ENCODE measurements at places on chromosomes 7 and 10.
A peak's percentile ranks its signal among the peaks of the same experiment; 100 is the strongest.

DNA sequence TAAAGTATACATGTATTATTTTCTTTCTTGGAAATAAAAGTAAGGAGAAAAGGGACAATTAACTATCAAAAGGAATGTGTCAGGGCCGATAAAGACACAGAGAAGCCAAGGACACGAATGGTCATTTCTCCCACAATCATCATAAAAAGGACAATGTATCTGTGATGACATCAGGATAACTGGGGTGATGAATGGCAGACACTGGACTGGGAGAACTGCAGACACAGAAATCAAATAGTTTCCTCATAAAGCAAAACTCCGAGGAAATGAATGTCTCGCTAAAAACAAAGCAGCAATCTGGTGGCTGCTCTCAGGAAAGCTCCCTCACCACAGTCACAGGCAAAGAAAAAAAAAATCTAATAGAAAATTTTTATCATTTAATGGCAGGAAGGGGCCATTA is 69.3 kb upstream of the NPY start:
- DNase-seq: no peak

GRCh38 chr7:147721962-147722830 is 868.4 kb upstream of the C7orf33 start:
- no peak for DNase-seq

DNA sequence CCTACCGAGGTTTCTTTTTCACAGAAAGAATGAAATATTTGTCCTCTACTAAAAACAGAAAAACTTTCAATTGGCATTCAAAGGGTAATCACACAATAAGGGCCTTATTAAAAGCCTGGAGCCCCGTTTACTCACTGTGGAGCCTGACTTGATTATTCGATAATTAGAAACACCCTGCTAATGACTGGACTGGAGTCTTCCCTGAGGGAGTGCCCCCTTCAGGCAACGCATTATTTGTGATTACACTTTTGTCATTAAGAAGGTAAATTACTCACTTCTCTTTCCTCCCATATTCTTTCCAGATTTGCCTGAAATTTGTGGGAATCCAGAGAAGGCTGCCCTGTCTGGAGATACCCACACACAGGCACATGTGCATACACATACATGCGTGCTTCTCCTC is 444.2 kb upstream of the NPVF start:
- no peak for DNase-seq

- no peak for DNase-seq
Observed at GRCh38 chr10:22103701-22104470, 100.4 kb upstream of the DNAJC1 start.

DNA sequence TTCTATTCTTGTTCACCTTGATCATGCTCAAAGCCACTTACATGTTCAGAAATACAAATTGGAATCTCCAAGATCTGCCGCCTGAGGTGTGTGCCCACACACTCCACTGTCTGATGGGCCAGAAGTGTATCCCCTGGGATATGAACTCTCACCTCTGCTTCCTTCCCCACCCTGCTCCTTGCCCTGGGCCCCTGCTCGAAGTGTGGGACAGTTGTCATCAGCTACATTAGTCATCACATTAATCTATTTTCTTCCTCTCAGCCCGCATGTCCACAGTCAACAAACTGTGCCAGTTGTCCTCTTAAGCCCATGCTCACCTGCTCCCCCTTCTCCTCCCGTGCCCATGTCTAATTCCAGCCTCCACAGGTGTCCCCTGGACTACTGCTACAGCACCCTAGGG is 154.7 kb downstream of the PTPN20 start:
- DNase-seq: no peak

DNA sequence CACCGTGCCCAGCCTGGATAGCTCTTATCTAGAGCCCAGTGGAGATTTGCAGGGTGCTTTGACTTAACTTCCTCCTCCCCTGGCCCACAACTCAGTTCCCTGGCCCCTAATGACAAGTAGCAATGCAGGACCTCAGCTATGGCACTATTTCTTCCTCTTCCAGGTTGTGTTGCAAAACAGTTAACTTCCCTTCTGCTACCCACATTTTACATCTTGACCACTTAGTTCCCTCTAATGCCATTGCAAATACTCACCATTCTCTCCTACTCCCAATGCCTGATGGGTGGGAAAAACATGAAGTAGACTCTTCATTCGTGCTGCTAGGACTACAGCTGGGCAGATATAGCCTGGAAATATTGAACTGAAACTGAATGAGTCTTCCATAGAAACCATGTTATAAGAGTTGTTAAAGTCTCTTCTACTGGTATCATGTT is 39.1 kb upstream of the FGL2 start:
- no peak for DNase-seq

DNA sequence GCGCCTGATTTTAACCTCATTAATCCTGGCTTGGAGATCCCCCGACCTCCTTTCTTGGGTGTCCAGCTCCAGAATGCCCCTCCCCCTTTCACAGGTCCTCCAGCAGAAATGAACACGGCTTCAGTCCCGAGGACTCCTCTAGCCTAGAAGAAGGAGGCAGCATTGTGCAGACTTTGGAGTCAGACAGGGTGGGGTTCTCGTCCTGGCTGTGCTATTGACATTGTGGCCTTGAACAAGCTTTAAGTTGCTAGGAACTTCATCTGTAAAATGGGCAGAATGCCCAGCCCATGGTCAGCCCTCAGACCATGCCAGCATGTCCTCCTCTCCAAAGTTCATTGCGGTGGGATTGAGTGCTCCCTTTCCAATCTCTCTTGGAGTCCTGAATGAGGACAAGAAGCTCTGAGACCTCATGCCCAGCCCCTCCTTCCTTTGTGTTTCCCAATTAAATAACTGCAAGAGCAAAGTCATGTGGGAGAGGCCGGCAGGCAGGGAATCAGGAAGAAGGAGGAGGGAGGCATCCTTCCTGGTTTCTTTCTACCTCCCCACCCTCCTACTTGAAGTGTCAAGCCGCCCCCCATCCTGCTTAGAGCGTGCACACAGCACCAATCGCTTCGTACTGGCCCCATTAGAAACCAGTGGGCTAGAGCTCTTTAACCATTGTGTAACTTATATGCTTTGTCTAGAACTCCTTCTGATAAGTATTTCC is 86.4 kb downstream of the RBM20 start:
- no peak for DNase-seq

DNA sequence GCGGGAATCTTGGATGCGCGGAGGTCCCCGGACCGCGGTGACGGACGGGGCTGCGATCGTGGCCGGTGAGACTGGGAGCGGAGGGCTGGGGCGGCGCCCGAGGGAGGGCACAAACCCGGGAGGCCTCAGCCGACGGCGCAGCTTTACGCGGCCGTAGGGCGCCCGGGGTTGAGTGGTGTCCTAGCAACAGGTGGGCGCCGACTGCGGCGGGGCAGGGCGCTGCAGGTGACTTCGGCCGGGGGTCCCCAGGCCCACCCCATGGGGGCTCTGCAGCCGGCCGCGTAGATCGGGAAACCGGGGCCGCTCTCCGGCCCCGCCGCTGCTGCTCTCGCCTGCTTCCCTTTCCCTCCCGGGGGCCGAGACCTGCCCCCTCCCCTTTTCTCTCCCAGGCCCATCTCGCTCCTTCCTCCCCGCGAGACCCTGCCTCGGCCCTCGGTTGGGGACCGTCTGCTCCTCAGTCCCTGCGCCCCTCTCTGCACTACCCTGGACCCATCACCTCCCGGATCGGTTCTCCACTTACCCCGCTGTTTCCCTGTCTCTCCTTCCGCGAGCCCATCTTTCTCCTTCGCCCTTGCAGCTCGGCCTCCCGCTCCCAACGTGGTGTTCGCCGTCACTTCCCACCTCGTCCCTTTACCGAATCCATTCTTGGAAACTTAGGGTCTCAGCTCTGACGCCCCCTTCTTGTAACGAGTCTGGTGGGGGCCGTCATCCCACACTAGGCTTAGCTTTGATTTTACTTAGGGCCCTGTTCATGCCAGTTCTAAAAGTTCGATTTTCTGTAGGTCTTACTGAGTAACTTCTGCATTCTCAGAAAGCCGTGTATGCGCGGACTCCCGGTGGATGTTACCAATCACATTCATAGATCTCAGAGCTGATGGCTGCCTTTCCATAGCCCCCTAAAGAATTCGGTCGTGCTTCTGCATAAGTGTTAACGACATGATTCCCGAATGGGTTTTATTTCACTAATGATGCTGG is 18.5 kb upstream of the ACBD5 start:
- peak; percentile 40 for DNase-seq

DNA sequence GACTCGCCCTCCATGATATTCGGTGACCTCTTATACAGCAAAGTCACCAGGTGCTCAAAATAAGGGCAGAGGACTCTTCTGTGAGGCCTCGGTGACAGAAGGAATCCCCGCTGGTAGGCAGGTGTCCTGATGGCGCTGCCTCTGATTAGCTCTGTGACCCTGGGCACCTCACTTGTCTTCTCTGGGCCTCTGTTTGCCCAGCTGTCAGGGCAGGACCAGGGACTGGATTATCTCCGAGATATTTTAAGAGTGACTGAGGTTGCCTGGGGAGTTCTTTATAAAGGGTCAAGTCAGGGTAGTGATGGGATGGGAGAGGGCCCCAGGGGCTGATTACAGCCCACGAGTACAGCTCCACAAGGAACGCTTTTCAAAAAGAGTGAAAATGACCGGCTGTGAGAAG is 70.9 kb upstream of the SAMD8 start:
- DNase-seq: no peak

GRCh38 chr10:14654821-14655382 is 119.8 kb downstream of the FAM107B start:
- no peak for DNase-seq

- DNase-seq: no peak
Observed at GRCh38 chr7:5564894-5565293, 141.3 kb upstream of the TNRC18 start.

GRCh38 chr10:58972576-58973234 is 203.7 kb upstream of the PHYHIPL start:
- peak; percentile 78 for DNase-seq

GRCh38 chr10:131679926-131680325 is 220.9 kb upstream of the PPP2R2D start:
- DNase-seq: no peak

DNA sequence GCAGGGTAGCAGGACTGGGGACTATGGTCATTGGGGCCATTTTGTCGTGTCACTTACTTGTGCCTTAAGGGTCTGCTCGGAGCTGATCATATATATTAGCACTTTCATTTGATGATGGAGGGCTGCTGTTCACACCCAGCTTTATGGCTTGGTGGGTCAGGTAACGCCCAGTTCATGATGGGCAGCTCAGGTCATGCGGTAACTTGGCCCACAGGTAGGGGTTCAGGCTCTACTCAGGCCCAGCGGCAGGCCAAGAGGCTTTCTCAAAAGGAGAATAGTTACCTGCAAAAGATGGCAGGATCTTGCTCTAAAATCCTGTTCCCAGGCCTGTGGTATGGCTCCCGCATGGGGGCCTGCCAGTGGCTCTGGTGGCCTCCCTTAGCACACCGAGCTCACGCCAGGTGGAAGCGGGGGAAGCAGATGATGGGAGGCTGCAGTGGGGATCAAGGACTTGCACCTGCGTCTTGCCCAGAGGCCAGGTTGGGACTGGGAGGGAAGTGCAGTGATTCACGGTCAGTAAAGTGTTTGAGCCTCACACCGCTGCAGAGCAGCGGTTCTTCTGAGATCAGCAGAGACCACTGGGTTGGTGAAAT is 109.5 kb downstream of the ADCY1 start:
- no peak for DNase-seq

GRCh38 chr7:77450054-77450453 is 33.9 kb upstream of the GSAP start:
- no peak for DNase-seq

GRCh38 chr10:82319074-82319473 is 444.1 kb downstream of the NRG3 start:
- no peak for DNase-seq

- DNase-seq: no peak
Observed at GRCh38 chr10:77103213-77103612, 534.4 kb downstream of the KCNMA1 start.

GRCh38 chr10:29146311-29147100 is 142.4 kb upstream of the LYZL1 start:
- no peak for DNase-seq

DNA sequence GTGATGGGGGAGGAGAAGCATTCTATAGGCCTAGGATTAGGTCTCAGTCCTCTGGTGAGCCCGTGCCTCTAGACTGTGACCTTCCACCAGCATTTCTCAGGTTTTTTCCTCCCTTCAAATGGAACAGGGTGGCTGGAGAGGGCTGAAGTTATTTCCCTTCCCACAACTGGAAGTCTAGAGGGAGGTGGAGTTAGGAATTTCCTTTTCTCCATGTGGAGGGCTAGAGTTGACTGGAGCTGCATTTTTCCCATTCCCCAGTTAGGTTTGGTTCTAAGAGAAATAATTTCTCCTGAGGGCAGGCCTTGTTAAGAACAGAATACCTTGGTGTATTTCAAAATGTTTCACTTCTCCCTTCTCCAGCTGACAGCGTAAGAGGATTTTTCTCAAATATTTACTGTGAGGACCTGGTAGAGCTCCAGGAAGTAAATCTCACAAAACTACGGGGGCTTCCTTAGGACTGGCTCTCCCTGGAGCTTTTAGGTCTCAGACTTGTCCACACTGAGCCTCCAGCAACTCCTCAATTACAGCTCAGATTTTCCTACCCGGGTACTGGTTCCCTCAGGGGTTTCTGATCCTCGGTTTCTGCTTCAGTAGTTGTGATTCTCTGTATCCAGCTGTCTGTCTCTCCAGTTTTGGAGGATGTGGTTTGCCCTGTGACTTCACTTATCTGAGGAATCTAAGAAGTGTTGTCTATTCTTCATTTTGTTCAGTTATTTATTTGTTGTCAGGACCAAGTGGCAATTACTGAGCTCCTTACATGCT is 6.0 kb upstream of the REEP3 start:
- DNase-seq: no peak

- DNase-seq: no peak
Observed at GRCh38 chr7:50534690-50535290, 30.4 kb downstream of the DDC start.

- no peak for DNase-seq
Observed at GRCh38 chr10:31035266-31035798, 3.7 kb upstream of the ZNF438 start.

- DNase-seq: no peak
Observed at GRCh38 chr7:125355899-125356298, 426.3 kb upstream of the POT1 start.

DNA sequence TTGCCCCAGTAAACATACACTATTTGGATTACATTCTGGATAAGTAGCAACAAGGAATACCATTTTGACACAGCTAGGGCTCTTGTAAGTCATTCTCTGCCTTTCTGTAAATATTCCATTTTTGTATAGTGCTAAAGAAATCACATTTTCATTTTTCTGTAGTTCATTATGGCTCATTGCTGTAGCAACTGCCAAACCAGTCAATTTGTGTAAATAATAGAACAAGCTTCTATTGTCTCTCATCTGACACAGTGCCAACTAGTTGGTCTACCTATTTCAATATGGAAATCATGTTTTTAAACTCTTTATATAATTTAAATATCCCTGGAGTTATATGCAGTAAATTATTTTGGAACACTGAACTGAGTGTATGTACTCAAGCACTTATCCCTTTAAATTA is 193.7 kb downstream of the RELN start:
- DNase-seq: no peak

DNA sequence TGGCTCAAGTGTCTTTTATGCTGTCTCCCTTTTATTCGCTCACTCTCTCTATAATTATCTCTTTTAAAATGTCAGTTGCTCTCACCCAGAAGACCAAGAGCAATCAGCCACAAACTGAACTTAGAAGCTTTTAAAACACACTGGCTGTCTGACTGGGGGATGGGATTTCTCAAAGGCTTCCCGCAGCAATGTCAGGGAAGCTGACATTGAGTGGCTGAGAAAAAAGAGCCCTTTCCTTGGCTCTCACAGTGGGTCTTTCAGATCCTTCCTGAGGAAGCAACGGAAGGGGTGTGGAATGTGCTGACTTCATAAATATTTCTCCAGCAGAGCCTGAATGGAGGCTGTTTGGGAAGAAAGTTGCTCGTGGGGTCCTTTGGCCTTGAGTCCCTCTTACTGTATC is 445.7 kb upstream of the C7orf33 start:
- DNase-seq: no peak

All from HAP-1 (cell line).